NCI-H2029 (cell line): ENCODE measurements at places on chromosomes 5 and 9.

GRCh38 chr9:73183917-73184861 is 32.5 kb downstream of the ANXA1 start:
- DNase-seq = peak; percentile 29

DNA sequence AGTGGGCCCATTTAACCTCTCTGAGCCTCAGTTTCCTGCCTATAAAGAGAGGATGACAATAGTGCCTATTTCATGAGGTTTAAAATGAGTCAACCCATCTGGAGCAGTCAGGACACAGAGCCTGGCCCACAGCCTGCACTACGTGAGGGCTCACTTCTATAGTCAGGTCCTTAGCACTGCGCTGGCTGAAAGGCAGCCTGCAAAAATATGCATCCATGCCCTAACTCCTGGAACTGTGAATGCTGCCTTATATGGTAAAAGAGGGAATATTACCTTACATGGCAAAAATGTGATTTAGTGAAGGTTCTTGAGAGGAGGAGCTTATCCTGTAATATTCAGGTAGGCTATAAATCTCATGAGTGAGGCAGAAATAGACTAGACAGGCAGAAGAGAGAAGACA is 98.5 kb downstream of the GABBR2 start:
- DNase-seq = no peak

GRCh38 chr9:70093944-70094343 is 50.3 kb downstream of the MAMDC2 start:
- DNase-seq = peak; percentile 83

DNA sequence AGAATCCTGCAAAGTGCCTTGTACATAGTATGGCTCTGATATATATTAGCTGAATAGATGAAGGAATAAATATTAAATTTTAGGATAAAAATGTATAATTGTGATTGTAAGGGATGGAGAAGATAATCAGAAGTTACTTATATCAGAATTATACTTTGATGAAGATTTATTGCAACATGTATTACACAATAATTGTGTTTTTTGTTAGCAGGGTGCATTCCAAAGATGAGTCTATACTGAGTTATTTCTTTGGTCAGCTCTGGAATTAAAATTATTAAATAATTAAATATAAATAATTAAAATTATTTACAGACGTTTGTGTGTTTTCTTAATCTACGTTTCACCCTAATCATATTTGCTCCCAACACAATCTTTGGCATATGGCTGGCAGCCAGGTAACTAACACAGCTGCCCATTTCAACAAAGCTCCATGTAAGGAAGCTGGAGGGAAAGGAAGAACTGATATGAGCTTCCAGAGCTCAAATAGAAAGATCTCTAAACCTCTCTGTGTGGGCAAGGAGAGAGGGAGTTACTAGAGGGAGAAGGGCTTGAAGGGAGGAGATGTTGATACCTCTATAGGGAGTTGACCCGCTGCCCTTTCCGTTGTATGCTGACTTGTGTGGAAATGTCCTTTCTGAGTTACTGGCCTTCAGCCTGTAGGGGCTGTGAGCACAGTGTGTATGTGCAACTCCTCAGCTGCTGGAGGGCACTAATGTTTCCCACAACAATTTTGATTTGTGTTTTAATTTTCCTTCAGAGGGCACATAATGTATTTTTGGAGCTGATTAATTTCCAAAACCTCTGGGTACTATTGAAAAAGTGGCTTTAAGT is 403.4 kb downstream of the MAN2A1 start:
- DNase-seq = no peak

DNA sequence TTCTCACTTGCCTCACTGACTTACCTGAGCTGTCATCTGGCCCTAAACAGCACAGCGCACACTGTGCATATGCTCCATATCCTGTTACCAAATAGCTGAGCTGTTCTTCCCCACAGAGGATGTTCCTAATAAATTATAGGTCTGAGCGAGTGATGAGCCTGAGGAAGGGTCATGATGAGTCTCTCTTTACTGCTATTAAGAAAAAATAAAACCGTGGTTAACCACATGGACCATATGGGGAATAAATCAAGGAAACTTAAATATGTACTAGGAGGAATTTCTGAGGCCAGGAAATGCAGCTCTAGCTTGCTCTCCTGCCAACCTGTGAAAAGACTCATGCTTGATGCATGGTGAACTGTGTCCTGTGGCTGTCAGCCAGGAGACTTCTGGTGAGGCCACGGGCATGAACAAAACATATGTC is 424.8 kb upstream of the DMAC1 start:
- no peak for DNase-seq

DNA sequence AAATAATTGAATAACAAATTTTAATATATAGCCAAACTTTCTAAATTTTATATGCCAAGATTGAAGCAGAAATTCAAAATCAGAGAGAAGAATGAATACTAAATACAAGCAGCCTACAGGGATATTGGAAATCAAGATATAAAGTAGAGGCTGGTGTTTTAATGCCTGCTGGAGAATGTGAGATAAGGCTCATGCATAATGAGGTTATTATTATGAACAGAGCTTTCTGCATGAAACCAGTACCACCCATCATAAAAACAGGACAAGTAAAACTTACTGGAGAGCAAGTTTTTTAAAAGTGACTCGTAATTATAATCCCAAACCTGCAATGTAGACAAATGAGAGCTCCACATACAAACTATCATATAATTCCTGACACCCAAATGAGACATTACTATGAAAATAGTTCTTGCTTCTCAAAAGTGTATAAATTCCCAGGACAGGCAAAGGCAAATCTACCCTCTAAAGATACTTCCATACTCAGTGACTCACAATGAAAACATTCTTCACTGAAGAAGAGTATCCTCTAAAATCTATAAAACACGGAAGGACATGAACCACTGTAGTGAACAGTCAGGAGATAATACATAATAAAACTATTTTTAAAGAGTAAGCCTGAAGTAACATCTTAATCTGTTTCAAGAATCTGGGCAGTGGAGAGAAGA is 532.0 kb upstream of the GRAMD2B start:
- DNase-seq = no peak

DNA sequence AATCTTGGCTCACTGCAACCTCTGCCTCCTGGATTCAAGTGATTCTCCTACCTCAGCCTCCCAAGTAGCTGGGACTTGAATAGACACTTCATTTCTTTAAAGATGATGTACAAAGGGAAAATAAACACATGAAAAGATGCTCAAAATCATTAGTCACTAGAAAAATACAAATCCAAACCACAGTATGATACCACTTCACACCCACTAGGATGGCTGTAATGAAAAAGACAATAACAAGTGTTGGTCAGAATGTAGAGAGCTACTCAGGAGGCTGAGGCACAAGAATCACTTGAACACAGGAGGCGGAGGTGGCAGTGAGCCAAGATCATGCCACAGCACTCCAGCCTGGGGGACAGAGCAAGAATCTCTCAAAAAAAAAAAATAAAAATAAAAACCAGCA is 13.0 kb downstream of the F2RL2 start:
- peak; percentile 25 for DNase-seq

DNA sequence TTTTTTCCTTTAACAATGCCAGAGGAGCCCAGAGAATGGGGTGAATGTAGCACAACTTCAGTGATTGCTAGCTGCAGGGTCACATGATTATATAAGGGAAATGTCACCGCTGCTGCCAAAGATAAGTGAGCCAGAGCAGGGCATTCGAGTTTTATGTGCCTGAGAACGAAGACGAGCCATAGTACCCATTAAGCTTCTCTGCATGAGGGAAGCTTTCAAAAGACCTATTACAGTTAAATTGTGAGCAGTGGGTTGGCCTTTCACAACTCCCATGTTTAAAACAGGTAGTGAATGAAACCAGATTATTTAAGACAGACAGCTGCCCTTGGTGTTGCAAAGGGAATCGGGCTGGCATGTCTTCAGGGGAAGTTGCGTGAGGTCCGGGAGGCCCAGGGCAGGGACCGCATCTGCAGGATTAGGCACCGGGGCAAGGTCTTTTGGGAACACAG is 82.4 kb upstream of the TNFAIP8 start:
- DNase-seq = no peak

DNA sequence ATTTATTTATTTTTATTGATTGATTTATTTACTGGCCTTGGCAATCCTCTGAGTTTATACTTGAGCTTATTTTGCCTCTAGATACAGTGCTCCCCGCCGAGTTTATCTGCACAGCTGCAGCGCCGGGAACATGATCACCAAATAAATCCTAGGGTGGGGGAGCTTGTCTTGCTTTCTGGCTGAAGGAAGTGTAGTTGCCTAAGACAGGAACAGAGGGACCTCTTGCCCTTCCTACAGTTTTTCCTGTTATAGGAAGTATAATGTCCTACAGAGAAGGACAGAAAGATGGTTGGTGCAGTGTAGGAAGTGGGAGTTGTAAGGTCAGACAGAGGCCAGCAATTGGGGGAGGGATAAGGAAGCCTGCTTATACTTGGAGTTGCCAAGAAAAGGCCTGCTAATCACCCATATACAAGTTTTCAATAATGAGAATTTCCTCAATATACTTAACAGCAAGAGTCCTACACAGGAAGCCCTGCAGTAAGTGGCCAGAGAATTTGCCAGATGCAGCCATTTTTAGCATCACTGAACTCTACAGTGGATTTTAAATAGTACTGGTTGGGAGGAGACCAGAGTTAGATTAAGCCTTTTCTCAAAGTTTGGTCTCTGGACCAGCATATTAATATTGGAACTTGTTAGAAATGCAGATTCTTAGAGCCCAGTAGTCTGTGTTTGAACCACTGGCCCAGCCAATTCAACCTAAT is 7.7 kb downstream of the AOPEP start:
- DNase-seq = no peak

- no peak for DNase-seq
Measured at GRCh38 chr5:17218353-17219005, 1.0 kb downstream of the BASP1 start.

GRCh38 chr5:91146905-91147600 is 236.1 kb downstream of the ARRDC3 start:
- DNase-seq = no peak

DNA sequence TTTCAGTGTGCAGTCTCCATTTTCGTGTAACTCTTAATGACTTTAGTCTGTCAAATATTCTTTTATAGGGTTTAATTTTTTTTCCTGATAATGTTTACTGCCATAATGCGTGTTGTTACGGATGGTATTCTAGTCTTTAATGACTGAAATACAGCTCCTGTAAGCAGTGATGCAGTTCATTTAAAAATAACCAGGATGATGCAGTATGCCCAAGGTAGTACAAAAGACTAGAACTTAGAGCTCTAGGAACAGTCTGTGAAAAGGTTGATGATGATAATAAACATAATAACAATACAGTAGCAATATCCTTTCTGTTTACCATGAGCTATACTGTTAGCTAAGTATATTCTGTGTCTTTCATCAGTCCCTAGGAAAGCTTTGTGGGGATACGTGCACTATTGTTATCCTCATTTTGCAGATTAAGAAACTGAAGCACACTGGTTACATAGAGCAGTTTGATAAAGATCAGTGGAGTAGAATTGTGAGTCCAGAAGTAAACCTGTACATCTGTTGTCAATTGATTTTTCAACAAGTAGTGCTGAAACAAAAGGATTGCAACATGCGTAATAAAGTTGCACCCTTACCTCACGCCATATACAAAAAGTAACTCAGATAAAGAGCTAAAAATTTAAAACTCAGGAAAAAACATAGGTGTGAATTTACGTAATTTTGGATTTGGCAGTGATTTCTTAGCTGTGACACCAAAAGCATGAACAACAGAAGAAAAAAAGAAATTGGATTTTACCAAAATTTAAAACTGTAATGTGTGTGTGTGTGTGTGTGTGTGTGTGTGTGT is 64.5 kb downstream of the MTREX start:
- DNase-seq = no peak

GRCh38 chr9:77463151-77463550 is 185.0 kb downstream of the GNA14 start:
- no peak for DNase-seq

DNA sequence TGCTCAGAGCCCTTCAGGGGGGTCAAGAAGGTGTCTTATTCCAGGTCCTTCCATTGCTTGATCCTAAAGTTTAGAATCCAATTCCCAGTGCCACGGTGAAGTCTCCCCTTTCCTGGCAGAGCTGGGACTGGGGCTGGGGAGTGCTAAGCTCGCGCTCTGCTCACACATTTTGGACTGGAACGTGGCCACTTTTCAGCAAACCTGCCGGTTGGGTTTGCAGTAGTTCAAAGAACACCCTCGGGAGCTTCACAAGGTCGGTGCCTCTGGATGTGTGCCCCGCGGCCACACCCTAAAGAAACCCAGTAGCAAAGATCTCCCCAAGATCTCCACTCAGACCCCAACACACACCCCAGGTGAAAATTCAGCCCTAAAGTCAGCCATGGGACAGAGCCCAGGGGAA is at the start of gene C9orf152:
TSS of gene C9orf152 (minus strand) at position 129 of the 400 bp plus-strand sequence. CDS start 580 bp downstream, outside the sequence.
- no peak for DNase-seq

GRCh38 chr5:42751044-42751443 is 5.6 kb upstream of the CCDC152 start:
- no peak for DNase-seq

- no peak for DNase-seq
Measured at GRCh38 chr9:117334101-117334500, 80.8 kb downstream of the ASTN2 start.

GRCh38 chr5:31577438-31577837 is 45.3 kb downstream of the C5orf22 start:
- DNase-seq = no peak

DNA sequence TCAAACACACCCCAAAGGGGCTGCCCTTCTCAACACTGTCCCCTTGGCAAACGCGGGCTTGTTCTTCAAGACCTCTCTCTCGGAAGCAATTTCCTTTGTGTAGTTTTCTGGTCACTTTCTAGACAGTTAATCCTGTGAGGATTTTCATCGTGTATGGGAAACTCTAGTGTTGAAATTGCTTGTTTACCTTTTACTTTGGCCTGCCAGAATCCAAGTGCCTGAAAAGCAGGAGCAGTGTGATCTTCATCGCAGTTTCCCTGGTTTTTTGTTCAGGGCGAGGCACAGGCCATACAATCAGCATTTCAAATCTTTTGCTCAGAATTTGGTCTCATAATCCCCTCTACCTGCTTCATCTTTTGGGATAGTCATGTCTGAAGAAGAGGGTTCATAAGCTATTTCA is 115.7 kb upstream of the C9orf72 start:
- no peak for DNase-seq

DNA sequence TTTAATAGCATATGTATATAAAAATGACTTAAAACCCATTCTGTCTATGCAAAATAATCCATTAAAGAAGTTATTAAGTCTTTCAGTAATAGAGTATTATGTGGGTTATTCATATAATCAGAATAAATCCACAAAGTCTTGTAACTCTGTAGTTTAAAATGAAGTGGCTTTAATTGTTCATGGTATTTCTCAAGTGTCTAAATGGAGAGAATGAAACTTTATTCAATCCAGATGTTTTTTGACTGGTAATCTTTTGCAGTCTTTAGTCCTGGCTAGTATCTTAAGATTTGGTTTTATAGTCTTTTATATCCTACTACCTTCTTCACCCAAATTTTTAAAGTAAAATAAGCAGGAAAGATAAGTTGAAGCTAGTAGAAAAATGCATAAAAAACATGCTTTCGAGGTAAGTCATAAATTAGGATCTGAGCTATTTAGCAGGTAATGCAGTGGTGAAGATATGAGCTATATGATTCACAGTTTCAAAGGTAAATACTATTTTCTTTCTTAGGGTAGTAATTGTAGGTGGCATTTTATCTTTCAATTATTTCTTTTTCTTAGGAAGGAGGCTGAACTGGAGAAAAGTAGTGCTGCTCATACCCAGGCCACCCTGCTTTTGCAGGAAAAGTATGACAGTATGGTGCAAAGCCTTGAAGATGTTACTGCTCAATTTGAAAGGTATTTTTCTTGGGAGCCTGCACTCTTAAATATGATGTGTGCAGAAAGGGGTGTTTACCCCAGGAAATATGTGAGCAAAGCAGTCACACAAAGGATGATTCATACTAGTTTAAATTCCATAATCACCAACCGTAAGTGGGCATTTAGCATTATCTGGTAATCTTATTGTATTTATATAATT is 17.9 kb downstream of the HMMR start:
- no peak for DNase-seq
